SK-N-SH treated with all-trans-retinoic acid at 6 μM for 48 hours (cell line): ENCODE measurements at places on chromosomes 13 and 19.

DNA sequence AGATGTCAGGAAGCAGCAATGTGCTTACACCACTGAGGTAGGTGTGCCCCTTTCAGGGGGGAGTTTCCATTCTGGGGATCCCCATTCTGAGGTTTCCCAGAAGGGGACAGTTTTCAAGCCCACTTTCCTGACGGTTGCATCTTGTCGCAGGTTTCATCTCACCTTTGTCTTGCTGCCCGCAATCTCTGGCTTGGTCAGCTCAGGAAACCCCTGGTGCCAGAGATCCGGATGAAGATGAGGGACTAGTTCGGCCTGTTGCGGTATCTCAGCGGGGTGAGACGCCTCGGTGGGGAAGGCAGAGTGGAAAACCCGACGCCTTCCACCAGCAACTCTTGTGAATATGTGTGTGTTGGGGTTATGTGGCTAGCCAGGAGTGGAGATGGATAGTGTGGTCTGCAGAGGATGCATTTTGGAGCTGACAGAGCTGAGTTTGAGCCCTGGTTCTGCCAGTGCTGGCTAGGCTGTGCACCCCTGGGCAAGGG lies 13.1 kb downstream of the TNFSF9 start:
- ATAC-seq: no peak

DNA sequence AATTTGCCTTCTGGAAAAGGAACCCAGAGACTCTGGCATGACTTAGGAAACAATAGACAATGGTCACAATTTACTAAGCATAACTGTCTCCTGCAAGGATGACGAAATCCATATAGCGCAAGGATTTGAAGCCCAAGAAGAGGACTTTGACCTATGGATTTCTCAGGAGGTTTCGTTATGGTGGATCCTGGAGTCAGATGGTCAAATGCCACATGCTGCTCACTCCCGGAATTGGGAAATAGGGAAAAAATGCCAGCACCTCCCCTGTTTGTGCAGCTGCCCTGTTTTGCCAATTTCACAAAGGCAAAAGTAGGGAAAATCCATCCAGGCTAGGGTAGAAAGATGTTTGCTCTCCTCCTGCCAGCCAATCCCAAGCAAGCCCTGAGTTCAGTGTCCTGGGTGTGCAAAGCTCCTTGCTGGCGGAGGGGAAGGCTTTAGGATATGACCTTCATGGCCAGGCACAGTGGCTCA lies 23.4 kb downstream of the RDH8 start:
- ATAC-seq: no peak

GRCh38 chr19:10797078-10797477 lies 38.9 kb downstream of the TMED1 start:
- no peak for ATAC-seq

DNA sequence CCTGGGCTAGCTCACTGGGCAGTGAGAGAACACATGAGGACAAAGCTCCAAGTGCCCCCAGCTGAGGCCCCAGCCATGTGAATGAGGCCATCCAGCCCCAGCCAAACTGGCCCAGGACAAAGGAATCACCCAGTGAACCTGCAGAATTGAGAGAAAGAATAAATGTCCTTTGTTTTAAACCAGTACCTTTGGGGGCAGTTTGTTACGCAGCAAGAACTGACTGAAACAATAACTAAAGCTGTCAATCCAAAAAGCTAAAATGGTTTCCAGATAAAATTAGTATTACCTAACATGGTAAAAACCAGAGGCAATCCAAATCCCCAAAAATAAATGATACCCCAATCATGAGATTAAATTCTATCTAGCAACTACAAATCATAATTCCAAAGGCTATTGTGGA lies 69.6 kb downstream of the ZNF557 start:
- no peak for ATAC-seq

- ATAC-seq: no peak
Observed at GRCh38 chr13:63472711-63473110, 2057.1 kb upstream of the PCDH20 start.

DNA sequence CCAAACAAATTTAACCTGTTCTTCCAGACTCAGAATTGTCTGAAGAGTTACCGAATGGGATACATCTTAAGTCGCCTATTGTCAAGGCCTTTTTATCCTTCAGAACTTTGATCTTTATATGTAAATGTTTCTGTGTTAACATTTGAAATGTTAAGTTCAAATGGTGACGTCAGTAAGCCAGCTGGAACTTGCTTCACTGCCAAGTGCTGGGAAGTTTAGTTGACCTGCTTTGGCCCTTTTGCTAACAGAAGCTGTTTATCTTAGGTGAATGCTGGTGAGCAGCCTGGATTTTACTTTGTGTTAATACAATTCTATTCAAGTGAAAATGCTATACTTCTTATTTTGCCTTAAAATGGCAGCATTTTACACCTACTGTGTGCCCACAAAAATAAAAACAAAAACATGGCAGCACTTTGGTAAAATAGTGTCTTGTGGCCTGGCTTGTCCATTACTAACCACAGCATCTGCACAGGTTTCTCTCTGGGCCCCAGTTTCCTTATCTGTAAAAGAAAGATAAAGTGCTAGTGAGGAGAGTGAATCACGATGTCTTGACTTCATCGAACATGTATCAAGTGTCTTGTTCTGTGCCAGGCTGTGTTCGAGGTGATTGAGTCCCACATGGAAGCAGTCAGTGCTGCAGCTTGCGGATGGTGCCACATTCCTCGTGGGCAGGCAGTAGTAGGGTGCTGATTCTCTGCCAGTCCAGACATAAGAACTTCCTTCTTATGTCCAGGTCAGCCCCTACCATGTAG lies 2.2 kb downstream of the NAXD start:
- no peak for ATAC-seq

DNA sequence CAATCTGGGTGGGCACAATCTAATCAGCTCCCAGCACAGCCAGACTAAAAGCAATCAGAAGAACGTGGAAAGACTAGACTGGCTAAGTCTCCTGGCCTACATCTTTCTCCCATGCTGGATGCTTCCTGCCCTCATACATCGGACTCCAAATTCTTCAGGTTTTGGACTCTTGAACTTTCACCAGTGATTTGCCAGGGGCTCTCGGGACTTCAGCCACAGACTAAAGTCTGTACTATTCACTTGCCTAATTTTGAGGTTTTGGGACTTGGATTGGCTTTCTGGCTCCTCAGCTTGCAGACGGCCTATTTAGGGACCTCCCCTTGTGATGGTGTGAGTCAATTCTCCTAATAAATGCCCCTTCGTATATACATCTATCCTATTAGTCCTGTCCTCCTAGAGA lies 66.6 kb upstream of the SOX21 start:
- no peak for ATAC-seq
